ENCODE measurements at places on chromosomes 1 and 21.

DNA sequence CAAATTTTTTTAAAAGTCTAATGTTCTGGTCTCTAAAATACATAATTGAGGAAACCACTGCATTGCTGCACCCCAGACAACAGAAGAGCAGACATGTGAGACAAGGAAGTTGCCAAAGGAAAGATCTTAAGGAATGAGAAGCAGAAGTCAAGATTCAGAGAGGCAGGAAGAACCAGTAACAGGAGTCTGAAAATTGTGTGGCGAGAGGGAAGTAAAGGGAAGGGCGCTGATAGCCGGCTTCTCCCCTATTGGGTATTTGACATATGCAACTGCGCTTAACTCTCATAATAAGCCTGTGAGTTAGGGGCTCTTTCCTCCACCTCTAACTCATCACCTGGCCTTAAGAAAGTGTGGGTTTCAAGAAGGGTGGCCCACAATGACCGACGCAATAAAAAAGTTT, 21.9 kb upstream of the KIF14 start:
- DNase-seq, result no peak

DNA sequence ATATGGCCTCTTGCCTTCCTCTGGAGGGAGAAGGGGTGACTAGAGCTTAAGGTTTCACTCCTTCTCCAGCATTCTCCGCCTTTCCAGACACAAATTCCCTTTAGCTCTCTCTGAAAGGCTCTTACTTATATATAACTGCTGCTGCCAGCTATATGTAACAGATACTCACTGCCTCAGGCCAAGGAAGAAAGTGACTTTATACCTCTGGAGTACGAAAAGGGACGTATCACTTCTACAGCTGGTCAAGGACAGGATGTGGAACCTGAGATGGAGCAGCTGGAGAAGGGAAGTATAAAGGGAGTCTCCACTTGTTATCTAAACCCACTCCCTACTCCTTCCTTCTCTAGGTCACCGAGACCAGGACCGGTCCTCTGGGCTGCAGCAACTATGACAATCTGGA, 102.4 kb downstream of the BRINP2 start:
- no peak for DNase-seq

GRCh38 chr1:195085196-195085595, 1523.0 kb downstream of the KCNT2 start:
- no peak for DNase-seq

DNA sequence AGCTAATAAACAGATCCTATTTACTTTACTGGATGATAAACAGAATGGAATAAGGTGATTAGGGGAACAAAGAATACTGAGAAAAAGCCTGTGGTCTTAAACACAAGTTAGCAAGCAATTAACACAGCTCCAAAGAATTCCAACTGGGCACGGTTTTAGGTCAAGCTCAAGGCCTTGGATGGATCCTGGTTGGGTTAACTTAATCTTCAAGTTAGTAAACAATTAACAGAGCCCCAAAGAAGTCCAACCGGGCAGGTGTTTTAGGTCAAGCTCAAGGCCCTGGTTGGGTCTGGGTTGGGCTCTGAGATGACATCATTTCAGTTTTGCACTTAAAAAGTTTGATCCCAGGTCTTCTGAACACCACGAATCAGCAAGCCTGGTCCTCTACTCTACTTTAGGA, 1086.3 kb upstream of the TMPRSS15 start:
- no peak for DNase-seq

- peak; percentile 18 for DNase-seq
These were observed 90.5 kb downstream of the EDEM3 start for GRCh38 chr1:184664042-184664660.

GRCh38 chr1:160681066-160681890, 30.3 kb downstream of the CD48 start:
- peak; percentile 50 for DNase-seq

DNA sequence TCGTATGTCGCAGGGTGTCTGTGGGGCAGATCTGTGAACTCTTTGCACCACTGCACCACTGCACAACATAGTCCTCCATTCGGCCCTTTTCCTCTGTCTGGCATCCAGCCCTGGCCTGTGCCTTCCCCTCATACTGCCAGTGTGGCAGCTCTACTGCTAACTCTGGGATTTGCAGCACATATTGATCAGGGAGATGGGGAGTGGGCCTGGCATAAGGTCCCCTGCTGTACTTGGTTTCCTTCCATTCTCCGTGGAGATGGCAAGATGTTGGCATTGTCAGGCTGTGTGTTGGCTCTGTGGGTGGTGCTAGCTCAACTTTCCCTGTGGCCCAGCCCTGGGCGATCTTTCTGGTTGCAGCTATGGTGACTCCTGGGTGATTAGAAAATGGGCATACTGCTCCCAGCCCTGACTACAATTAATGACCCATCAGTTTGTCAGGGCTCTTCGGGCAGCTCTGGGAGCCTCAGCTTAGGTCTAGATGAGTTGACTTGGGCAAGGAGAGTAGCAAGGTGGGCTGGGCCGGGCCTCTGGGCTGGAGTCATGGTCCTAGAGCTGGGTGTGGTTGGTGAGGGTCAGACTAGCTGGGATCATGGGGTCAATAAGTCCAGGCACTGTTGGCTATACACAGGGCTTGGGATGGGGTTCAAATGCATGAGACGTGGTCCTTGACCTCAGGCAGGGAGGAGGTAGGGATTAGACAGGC, 11.4 kb downstream of the PTPRU start:
- no peak for DNase-seq

DNA sequence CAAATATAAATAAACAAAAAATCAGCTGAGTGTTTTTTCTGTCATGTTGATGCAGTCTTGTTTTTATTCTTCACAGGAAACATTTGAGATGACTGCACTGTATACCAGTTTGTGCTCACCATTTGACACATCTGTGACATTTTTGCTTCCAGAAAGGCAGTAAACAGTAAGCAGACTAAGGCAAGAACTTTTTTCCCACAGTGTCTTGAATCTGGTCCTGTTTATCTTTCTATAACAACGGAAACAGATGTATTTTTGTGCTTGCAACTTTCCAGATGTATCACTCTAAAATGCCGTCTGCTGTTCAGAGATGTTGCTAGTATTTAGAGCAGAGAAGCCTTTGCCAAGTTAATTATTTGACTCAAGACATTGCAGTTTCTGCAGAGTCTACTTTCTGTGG, 105.5 kb downstream of the ZC3H11B start:
- no peak for DNase-seq

- DNase-seq, result no peak
These were observed 87.1 kb downstream of the SELENOF start for GRCh38 chr1:86826856-86827255.

DNA sequence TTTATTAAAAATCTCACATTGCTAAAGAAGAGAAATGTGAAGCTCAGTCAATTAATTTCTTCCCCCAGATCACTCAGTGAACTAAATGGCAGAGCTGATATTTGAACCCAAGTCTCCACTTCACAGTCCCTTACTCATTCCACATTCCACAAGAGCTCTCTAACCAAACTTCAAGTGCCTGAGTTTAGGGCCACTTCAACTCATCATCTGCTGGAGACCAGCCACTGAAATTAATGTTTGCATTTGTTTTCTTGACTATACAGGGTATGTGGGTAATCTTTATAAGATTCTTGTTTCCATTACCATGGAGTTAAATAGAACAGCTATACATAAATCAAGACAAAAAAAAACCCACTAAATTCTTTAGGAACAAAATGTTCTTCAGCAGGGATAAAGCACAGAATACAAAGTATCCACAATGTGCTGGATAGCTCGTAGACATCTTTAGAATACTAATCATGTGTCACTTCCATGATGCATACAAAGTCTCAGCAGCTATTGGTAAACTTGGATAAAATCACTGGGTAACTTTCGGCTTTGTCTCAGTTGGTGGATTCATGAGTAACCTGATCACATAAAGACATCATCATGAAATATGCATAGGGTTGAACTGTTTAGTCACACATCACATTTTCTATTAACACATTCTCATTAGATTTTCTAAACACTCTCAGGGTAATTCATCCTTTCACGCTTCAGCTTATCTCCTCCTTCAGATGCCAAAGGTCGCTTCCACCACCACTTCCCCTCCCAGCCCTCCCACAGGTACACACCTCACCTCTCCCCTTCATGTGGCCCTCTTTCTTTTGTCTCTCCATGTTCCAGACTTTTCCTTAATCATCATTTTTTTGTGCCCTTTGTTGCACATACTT, 89.8 kb downstream of the LRRC53 start:
- DNase-seq, result no peak

DNA sequence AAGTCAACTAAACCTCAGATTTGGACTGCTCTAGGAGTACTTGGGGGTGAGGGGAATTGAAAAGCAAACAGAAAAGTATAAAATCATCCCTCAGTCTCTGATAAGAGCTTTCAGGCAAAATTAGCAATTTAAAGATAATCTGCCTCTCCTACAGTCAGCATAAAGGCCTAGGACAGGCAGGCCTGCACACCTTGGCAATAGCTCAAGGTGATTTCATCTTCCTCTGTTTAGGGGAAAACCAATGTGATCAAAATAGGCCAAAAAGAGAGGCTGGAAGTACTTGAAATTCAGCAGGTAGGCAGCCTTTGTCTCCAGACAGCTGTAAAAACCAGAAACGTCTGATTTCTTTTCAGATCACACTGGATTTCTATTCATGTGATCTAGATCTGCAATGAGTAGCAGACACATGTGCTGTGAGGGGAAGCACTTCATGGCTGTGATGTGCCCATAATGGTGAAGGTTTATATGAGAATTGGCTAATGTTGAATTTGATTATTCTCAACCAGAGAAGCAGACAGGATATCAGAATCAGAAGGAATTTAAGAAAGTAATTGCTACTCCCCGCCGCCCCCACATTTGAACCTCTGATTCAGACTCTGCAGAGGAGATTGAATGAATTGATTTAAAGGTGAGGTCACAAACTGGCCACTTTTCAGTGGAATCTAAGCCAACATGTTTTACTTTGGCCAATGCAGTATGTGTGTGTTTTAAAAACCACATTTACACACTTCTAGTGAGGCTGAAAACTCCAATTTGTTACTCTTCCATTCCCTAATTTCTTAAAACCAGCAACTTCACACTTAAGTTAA, 45.8 kb upstream of the DNASE2B start:
- DNase-seq, result no peak

DNA sequence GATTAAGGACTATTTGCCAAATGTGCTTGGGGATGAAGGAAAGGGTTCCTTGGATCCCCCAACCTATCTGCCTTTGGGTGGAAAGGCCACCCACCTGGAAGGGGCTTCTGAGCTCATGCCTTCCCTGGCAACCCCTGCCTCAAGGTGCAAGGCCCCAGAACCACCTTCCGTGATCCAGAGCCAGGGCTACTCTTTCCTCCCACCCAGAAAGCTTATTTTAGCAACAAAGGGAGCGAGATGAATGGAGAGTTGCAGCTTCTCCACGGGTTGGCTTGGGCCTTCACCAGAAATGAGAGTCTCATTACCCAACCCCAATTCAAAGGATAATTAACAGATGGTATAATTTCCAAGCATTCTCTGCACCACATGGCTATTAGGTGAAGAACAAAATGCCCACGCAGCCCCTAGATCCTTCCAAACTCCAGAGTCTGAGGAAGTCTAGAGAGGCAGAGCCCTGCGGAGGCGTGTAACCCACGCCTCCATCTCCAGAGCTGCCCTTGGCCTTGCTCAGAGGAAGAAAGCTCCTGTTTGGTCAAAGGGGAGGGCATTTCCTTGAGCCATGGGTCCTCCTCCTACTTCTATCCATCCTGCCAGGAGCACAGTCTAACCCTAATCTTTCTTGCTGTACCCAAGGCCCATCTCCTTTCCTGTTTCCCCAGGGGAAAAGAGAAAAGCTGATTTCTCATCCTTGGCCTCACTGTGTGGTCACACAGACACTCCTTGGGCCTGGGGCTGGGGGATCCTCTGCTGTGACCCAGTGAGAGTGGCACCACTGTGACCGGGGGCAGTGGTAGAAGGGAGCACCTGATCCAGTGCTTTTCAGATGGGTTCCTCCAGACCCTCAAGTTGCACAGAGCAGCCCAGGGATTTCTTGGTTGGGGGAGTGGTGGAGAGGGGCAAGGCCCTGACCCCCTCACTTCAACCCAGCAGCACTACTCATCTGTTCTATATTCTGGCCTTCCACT, 1.7 kb upstream of the CELSR2 start:
- no peak for DNase-seq

DNA sequence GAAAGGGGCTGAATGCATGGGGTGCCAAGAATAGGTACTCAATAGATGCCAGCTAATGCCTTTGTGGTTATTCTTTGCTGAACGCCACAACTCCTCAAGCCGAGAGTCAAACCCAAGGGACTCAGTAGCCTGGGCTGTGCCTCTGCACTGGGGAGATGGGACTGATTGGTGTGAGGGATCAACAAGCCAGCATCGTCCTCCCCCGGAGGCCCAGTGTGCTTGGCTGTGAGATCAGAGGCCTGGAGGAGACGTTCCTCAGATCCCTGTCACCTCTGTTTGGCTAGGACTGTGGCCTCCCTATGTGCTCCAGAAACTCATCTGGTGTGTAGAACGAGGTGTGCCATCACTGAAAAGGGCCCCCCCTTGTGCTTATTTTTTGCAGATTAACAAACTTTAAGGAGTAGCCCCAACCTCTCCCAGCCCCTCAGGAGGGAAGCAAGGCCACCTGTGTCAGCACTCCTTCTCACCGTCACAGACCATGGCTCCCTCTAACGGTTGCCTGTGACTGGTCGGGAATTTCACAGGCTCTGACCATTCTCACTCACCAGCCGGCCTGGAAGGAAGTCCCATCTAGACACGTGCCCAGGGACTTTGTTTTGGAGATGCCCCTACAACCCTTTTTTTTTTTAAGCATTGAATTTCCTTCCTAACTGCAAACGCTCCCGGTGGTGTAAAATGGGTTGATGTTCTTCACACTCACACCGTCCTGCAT, 194.0 kb upstream of the VAMP3 start:
- no peak for DNase-seq

DNA sequence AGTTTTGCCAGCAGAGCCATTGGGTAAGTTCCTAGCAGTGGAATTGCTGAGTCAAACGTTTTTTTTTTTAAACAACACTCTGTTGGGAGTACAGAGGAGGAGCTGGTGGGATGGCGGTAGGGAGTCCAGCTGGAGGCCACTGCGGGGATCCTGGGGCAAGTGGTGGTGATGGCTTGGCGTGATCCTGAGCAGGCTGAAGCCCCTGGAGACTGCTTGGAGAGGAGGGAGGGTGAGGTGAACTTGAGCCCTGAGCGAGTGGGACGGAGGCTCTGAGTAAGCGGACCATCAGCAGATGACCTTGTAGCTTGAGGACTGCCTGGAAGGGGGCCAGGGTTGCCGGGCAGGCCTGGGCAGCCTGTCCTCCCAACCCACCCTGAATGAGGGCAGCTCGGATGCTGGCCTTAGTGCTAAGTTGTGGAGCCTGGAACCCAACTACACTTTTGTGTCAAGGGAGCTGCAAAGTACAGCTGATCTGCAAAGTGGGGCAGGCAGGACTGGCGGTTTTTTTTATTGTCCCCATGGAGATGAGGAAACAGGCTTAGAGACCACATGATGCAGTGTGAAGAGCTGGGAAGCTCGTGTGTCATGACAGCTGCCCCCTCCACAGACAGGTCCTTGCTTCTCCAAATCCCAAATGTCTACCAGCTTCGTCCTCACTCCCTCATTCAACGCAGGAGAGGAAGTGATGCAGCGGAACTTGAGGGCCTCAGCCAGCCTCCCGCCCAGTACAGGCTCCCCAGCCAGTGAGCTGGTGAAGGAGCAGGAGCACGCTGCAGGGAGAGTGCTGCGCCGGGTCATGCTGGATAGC, 20.2 kb downstream of the MRPL37 start:
- no peak for DNase-seq

- DNase-seq, result peak; percentile 88
These were observed 22.5 kb downstream of the CHD5 start for GRCh38 chr1:6157528-6158174.

All from kidney glomerular epithelial cell (primary cell).